ENCODE measurements at places on chromosomes 16 and 17.

DNA sequence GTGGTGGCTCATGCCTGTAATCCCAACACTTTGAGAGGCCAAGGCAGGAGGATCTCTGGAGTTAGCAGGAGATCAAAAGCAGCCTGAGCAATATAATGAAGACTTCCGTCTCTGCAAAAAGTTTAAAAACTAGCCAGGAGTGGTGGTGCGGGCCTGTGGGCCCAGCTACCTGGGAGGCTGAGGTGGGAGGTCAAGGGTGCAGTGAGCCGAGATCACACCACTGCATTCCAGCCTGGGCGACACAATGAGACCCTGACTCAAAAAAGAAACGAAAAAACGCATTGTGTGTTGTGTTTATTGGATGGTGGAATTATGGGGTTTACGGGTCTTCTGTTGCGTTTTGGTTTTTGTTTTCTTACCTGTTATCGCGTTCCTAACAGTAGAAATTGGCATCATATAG, 863 bp upstream of the DDX19A start:
- DNase-seq = no peak

- DNase-seq = no peak
Measured at GRCh38 chr17:62855156-62855555, 47.0 kb upstream of the MARCHF10 start.

- no peak for DNase-seq
Measured at GRCh38 chr17:17749921-17750320, 68.7 kb downstream of the RAI1 start.

- no peak for DNase-seq
Measured at GRCh38 chr16:60027351-60027750, 1293.2 kb upstream of the GOT2 start.

DNA sequence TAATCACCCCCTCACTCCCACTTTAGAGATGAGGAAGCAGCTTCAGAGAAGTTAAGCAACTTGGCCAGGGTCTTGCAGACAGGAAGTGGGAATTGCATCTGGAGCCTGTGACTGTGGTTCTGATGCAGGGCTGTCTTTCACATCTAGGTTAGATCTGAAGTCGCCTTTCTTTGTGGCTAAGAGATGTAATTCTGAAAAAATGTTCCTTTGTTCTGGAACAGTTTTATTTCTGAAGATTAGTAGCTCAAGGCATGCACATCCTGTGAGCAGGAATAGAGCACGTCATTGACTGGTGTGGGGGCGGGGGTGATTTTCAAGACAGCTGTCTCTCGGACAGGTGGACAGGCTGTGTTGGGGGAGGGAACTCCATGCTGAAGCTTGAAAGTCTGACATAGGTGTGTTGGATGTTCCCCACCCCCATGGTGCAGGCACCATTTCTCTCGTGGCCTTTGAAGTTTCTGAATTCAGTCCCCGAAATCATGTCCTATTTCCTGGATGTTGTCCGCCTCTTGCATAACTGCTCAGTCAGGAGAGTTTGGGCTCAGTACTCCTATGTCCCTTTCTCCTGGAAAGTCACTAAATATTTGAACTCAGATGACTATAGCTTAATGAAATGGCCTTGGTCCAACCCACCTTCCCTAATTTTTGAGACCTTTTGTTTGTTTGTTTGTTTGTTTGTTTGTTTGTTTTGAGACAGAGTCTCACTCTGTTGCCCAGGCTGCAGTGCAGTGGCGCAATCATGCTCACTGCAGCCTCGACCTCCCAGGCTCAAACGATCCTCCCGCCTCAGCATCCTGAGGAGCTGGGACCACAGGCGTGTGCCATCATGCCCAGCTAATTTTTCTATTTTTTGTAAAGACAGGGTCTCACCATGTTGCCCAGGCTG, 21.0 kb upstream of the HERPUD1 start:
- DNase-seq = no peak

Measured in stimulated activated CD4-positive, alpha-beta T cell treated with anti-CD3 and anti-CD28 coated beads, Interleukin-1b, Interleukin-23, amount 100 ng/mL, for 24 hours (primary cell).